Activated CD8-positive, alpha-beta T cell treated with anti-CD3 and anti-CD28 coated beads, Interleukin-2, amount 10 ng/mL, durations not matched to agents 7 days and 5 days (primary cell): ENCODE measurements at places on chromosomes 12 and 14. TPM values are rescaled to one million over a fixed set of nuclear protein-coding genes. Genes with fewer than 3 reads are reported as not detected.

- no peak overlapping the region for H3K4me3 ChIP-seq
- peaks cover 4% of the 10 kb centered on the region for H3K27me3 ChIP-seq
- no peak for DNase-seq
- H3K4me1 ChIP-seq: no peaks in the 10 kb centered on the region
These were observed 351.0 kb upstream of the FKBP4 start for GRCh38 chr12:2443776-2444175.

Gene C12orf54
- total RNA-seq: not detected

DNA sequence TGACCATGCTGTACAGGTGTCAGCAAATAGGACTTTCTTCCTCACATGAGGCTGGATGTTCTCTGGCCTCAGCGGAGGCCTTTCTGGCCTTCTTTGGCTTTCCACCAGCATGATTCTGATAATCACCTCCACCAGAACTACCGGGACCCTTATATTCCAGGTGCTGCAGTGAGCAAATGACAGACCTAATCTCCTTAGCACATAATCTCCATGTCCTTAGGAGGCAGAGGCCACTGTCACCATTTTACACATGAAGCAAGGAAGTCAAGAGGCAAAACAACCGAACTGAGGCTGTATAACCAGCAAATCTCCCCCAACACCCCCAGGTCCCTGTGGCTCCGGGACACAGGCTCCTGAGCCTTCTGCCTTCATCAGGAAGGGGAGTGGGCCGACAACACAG is 91.2 kb downstream of the ITPK1 start:
- no peak for DNase-seq
- no peak overlapping the region for H3K27ac ChIP-seq
- H3K4me3 ChIP-seq: no peak overlapping the region
- H3K36me3 ChIP-seq: peaks cover 16% of the 10 kb centered on the region
- H3K4me1 ChIP-seq: peaks cover 41% of the 10 kb centered on the region

GRCh38 chr12:79217306-79217705 is 352.7 kb downstream of the SYT1 start:
- no peaks in the 10 kb centered on the region for H3K36me3 ChIP-seq
- H3K27me3 ChIP-seq: no peaks in the 10 kb centered on the region
- DNase-seq: no peak
- no peak overlapping the region for H3K4me3 ChIP-seq

Gene FBXW8
- total RNA-seq: 12.4 TPM

Gene SYCP3
- total RNA-seq: 1.7 TPM

DNA sequence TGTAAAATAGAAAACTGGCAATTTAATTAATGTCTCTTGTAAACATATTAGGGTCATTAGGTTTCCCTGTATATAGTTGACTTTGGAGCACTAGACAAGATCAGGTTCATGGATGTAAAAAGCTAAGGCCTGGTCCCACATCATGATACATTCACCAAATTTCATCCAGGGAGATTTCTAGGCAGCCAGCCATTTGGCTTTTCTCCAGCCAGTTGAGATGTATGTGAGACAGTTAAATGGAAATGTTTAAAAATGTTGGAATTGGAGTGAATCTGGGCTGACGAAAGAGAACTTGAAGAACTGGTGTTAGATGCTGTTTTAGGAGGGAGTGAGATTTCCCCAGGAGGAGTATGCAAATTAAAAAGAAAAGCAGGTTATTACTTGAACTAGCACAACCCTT is 41.8 kb upstream of the CLEC14A start:
- no peaks in the 10 kb centered on the region for H3K36me3 ChIP-seq
- H3K4me3 ChIP-seq: no peak overlapping the region
- no peaks in the 10 kb centered on the region for H3K27me3 ChIP-seq
- no peak for DNase-seq
- no peak overlapping the region for H3K27ac ChIP-seq

DNA sequence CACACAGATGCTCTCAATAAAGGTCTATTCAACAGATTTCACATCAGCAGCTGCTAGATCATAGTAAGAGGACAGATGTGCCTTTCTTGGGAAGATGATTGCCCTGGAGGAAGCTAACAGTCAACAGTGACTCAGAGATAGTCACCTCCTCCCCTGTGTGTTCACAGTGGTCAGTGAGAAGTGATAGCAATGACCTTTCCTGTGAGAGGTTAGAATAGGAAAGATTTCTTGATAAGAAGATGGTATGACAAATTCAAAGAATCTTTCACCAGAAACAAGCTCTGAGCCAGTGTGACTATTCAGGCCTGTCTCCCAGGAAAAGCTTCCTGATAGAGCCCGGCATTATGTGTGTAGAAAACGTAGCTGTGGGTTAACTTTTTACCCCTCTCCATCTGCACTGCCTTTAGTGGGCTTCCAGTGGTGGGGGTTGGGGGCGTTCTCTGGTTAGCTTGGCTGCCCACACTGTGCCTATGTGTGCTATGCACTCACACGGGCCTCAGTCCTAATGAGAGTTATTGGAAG is 66.4 kb upstream of the ARHGAP5 start:
- no peaks in the 10 kb centered on the region for H3K36me3 ChIP-seq
- H3K27ac ChIP-seq: no peak overlapping the region
- no peaks in the 10 kb centered on the region for H3K27me3 ChIP-seq

DNA sequence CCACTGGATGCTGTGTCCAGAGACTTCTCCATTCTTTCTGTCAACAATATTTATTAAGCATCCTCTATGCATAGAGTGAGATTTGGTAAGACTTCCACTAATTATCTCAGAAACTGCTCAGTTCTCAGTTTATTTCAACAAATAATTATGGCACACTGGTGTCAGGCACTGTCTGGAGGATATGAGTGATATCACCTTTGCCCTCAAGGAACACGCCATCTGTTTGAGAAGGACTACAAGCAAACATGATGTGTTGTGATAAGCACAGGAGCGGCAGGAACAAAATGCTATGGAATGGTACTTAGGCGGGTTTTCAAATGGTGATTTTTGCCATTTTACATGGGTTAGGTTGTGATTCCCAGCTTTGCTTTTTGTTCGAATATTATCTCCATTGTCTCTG is 229.2 kb downstream of the DPF3 start:
- peaks cover 35% of the 10 kb centered on the region for H3K36me3 ChIP-seq
- H3K27me3 ChIP-seq: peaks cover 13% of the 10 kb centered on the region
- H3K4me1 ChIP-seq: peaks cover 15% of the 10 kb centered on the region
- H3K27ac ChIP-seq: no peak overlapping the region
